ENCODE measurements at places on chromosomes 7 and 10. TPM values are rescaled to one million over a fixed set of nuclear protein-coding genes. Genes with fewer than 3 reads are reported as not detected.
A peak's percentile ranks its signal among the peaks of the same experiment; 100 is the strongest.

The ZFAND2A gene
- total RNA-seq: 45.5 TPM

The ELN gene
- 0.75 TPM for total RNA-seq

The PRSS37 gene
- not detected for total RNA-seq

The FFAR4 gene
- not detected for total RNA-seq

- H3K4me1 ChIP-seq: no peaks in the 10 kb centered on the region
- H3K27me3 ChIP-seq: peaks cover 10% of the 10 kb centered on the region
- H3K4me3 ChIP-seq: no peak overlapping the region
- H3K36me3 ChIP-seq: no peaks in the 10 kb centered on the region
- DNase-seq: peak; percentile 78
These were observed 55.2 kb upstream of the KCNMA1 start for GRCh38 chr10:77692782-77693181.

- H3K4me1 ChIP-seq: no peaks in the 10 kb centered on the region
- no peaks in the 10 kb centered on the region for H3K36me3 ChIP-seq
- DNase-seq: no peak
- H3K27ac ChIP-seq: no peak overlapping the region
- H3K4me3 ChIP-seq: no peak overlapping the region
These were observed 163.1 kb downstream of the PTPRN2 start for GRCh38 chr7:158424531-158424930.

DNA sequence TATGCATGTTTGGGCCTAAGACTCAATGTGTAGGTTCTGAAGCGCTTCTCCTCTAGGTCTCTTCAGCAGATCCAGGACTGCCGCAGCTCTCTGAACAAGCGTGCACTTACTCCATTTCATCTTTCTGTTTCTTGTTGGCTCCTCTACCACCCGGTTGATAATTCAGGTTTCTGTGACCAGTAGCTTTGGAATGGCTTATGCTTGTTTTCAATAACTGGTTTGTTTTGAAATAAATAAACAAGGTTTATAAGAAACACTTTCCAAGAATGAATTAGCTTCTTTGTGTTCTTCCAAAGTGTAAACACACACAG is 1.5 kb downstream of the MDFIC start:
- H3K4me1 ChIP-seq: peaks cover 5% of the 10 kb centered on the region
- no peaks in the 10 kb centered on the region for H3K36me3 ChIP-seq
- peak overlapping the region; percentile 78 for H3K27ac ChIP-seq
- no peak for DNase-seq
- peak overlapping the region; percentile 80 for H3K4me3 ChIP-seq
- H3K27me3 ChIP-seq: no peaks in the 10 kb centered on the region

DNA sequence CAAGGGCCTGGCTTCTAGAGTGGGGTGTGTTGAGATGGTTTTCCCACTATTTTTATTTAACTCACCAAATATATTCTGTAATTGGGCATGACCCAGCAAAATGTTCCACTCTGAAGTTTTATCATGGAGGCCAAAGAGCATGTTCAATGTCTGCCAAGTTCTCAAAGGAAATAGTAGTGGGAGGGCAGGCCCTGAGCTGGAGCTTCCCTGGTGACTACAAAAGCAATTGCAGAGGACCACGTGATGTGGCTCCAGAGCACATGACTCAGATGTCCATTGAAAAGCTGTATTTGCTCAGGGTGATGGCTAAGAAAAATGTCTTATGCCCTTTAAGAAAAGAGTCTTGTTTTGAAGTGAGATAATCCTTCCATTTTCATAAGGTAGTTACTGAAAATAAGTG is 1024.8 kb downstream of the LRMDA start:
- H3K27ac ChIP-seq: no peak overlapping the region
- no peaks in the 10 kb centered on the region for H3K4me1 ChIP-seq
- H3K27me3 ChIP-seq: no peaks in the 10 kb centered on the region
- H3K4me3 ChIP-seq: no peak overlapping the region
- no peak for DNase-seq

DNA sequence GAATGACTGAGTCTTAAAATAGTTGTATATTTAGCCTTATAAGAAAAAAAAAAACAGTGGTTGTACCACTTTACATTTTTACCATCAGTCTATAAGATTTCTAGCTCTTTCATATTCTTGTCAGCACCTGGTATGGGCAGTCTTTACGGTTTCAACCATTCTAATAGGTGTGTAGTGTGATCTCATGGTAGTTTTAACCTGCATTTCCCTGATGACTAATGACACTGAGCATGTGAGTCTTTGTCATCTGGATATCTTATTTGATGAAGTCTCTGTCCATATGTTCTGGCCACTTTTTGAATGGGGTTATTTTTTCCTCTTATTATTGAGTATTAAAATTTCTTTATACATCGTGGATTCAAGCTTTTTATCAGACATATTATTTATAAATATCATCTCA is 365.3 kb upstream of the IGFBP3 start:
- DNase-seq: no peak
- H3K36me3 ChIP-seq: no peaks in the 10 kb centered on the region
- H3K27ac ChIP-seq: no peak overlapping the region
- H3K27me3 ChIP-seq: no peaks in the 10 kb centered on the region
- H3K4me1 ChIP-seq: peaks cover 8% of the 10 kb centered on the region
- H3K4me3 ChIP-seq: no peak overlapping the region

GRCh38 chr10:96548589-96548988 is 34.9 kb upstream of the TLL2 start:
- no peak overlapping the region for H3K4me3 ChIP-seq
- H3K27me3 ChIP-seq: no peaks in the 10 kb centered on the region
- peaks cover 64% of the 10 kb centered on the region for H3K36me3 ChIP-seq
- no peak overlapping the region for H3K27ac ChIP-seq
- H3K4me1 ChIP-seq: no peaks in the 10 kb centered on the region

DNA sequence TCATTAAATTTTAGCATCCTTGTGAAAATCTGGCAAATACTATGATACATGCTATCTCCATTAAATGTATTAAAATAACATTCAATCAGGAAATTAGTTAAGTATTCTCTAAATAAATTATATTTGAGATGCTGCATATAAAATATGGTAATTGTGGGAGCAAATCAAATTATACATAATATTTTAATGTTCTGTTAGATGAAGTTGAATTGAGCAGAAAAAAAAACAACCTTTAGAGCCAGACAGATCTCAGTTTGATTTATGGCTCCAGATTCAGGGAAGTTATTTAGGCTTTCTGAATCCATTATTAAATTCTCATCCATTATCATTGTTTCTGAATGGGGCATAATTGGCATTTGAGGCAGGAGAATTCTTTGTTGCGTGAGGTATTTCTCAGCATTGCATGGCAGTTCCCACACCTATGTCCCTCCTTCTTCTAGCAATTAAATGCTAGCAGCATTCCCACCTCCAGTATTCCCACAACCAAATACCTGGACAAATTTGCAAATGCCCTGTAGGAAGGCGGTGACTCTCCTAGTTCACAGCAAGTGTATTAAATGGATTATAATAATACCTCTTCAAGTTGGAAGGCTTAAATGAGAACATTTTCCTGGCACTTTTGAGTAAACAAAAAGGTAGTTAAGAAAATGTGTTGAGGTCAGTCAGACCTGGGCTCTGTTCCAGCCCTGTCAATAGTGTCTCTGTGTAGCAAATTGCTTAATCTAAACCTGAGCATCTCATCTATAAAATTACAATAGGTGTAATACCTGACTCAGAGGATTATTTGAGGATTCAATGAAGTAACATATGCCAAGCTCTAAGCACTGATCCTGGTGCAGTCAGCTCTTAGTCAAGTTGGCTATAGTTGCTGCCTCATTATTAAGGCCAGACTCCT is 108.9 kb downstream of the RNLS start:
- peak; percentile 23 for DNase-seq
- H3K27ac ChIP-seq: no peak overlapping the region
- H3K36me3 ChIP-seq: no peaks in the 10 kb centered on the region
- no peak overlapping the region for H3K4me3 ChIP-seq
- H3K4me1 ChIP-seq: no peaks in the 10 kb centered on the region

All from astrocyte (in vitro differentiated cells and primary cell).